Right kidney (tissue), 9 donors: ENCODE measurements at places on chromosomes 12 and 14.

- no peak for DNase-seq
These were observed 36.6 kb downstream of the SLC16A7 start for GRCh38 chr12:59632408-59632807.

GRCh38 chr12:112750971-112751370, 40.6 kb upstream of the RPH3A start:
- DNase-seq, result no peak

- no peak for DNase-seq
These were observed 195.7 kb upstream of the NEDD1 start for GRCh38 chr12:96711364-96711763.

DNA sequence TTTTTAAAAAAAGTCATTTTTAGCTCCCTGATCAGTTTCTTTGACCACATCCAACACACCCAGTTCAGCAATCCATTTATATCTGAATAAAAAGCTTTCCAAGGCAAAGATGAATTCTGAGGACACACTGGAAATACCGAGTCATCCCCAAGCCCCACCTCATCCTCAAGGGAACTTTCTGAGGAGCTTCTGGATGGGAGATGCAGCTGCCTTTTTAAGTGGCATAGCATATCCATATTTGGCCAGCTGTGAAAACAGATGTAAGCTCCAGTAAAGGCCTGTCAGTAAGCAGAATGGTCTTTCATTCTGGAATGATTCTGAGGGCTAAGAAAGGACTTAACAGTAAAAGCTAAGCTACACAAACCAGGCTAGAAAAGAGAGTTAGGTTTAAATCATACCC, 18.4 kb downstream of the ZFYVE1 start:
- no peak for DNase-seq

DNA sequence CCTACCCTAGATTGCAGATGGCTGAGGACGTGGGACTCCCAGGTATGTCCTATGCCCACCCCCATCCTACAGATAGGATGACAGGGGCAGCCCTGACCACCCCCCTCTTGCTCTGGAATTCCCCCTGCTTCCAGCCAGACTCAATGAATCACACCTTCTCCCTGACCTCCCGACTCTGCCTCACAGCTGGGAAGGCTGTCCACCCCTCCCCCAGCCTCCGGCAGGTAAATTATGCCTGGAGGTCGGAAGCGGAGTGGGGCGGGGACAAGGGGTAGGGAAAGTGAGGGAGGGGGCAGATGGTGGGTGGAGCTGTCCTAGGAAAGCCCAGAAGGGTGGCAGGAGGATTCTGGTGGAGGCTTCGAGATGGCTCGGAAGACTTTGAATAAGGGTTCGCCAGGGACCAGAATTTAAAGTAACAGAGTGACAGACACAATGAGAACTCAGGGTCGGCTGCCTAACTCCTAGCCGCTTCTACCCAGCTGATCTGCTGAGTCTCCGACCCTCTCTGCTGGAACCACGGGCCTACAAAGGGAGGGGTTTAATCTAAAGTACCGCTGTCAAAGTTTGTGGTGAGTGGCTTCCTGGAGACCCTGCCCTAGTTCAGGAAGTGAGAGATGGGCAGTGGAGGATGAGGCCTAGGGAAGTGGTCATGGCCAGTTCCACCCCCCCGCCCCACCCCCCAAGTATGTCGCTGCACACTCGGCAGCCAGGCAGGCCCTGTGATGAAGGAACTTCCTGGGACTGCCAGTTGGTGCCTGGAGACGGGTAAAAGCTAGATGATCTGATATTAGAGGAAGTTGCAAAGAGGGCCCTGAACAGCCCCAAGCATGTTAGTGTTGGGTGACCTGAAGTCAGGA, 4.2 kb downstream of the PLEKHG3 start:
- DNase-seq, result no peak

- DNase-seq, result no peak
These were observed 139.6 kb downstream of the PRKCH start for GRCh38 chr14:61460718-61461611.

DNA sequence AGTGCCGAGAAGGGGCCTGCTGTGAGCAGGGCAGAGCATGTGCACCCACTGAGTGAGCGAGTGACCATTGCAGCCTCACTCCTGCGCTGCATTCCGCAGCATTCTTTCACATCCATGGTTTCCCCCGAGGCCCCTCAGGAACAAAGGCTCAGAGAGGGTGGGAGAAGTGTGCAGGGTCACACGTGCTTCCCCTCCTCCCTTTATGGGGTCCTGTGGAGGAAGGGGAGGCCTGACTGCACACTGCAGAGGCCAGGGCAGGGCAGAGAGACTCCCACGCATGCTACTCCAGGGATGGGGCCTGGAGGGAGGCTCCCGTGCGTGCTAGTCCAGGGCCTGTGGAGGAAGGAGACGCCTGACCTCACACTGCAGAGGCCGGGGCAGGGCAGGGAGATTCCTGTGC, 63.2 kb downstream of the DIO3 start:
- DNase-seq, result peak; percentile 34

GRCh38 chr14:91755570-91756295, 23.8 kb upstream of the CATSPERB start:
- DNase-seq, result no peak

DNA sequence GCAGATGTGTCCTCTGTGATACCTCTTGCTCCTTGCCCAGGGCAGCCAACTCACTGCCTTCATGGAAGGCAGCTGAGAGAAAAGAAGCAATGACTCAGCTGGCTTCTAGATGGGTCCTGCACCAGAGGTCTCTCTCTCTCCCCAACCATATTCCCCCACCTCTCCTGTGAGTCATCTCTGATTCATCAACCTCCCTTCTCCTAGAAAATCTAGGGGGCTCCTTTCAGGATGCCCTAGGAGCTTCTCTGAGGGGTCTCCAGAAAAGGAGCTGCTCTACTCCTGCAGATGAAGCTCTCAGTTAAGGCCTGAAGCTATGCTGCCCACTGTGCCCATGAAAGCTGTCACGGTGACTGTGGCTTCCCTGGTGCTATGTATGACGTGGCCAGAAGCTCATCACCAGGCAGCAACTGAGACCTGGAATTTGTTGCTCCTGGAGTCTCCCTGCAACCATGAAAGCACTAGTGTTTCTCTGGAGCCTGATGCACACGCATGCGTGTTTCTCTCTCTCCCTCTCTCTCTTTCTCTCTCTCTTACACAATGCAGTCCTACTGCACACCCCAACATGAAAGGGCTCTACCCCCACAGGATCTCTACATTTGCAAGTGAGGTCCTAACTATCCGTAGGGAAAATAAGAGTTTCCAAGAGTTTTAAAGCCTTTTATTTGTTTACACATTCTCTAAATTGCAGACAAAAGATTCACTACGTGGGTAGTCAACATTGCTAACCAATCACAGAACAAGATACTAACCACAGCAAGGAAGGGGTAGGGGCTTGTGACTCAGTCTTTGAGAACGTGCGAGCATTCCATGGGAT, 285.3 kb downstream of the DPF3 start:
- DNase-seq, result no peak

GRCh38 chr12:111773801-111774551, 7.2 kb downstream of the ALDH2 start:
- no peak for DNase-seq

DNA sequence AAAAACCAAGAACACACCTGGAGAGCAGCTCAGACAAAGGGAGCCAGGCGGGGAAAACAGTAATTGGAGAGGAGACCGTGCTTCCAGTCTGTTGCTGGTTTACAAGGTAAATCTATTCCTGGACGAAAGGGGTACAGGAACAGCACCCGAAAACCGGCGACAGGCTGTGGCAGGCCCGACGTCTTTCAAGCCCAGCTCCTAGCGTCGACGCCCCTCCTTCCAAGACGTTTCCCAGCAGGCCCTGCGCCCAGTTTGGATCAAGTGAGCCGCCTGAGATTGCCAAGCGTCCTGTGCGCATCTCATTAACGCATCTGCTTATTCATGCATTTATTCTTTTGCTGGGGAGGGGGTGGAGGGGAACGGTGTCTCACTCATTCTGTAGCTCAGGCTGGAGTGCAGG, 1.4 kb downstream of the C12orf56 start:
- no peak for DNase-seq

- no peak for DNase-seq
These were observed 15.6 kb downstream of the PTGDR start for GRCh38 chr14:52283099-52283498.

- no peak for DNase-seq
These were observed 4.9 kb upstream of the NRL start for GRCh38 chr14:24119691-24120090.

- no peak for DNase-seq
These were observed 28.5 kb downstream of the TRAFD1 start for GRCh38 chr12:112153893-112154219.

DNA sequence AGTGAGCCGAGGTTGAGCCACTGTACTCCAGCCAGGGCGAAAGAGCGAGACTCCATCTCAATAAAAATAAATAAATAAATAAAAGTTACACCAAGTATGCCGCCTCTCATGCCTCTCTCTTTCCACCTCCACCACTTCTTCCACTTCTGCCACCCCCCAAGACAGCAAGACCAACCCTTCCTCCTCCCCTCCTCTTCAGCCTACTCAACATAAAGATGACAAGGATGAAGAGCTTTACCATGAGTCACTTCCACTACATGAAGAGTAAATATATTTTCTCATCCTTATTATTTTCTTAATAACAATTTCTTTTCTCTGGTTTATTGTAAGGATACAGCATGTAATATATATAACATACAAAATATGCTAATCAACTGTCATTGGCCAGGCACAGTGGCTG, 3.6 kb upstream of the TMED2 start:
- DNase-seq, result no peak

DNA sequence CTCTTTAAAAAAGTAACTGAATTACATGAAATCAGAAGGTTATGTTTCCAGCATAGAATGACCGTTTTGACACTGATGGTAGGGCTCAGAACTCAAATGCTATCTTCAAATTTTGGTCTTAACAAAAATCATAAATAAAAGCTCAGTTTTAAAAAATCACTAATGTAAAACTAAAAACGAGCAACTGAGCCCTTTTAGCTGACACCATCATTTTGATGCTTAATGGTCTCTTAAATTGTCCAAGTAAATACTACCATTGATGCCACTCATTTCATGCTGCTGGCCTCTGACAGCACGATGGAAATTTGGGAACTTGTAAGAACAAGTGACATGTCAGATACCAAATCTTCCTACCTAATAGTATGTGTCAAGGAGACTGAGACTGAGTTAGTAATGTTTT, 205.0 kb downstream of the AKAP6 start:
- DNase-seq, result no peak

GRCh38 chr12:100105661-100106060, 37.0 kb downstream of the BLTP3B start:
- DNase-seq, result no peak

- DNase-seq, result no peak
These were observed 5.7 kb upstream of the CAND1 start for GRCh38 chr12:67263471-67263870.

DNA sequence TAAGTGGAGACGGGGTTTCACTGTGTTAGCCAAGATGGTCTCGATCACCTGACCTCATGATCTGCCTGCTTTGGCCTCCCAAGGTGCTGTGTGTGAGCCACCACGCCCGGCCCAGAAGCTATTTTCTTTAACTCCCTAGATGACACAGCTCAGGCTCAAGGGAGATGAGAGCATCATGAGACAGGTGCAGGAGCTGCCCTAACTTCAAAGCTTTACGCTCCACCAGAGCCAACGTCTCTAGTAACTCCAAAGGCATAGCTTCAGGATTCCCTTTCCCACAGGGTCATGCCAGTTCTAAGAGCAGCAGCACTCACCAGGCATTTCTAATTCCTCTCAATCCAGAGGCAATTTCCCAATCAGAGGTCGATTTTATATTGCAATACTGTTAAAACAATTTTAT, 21.0 kb downstream of the NDUFA12 start:
- DNase-seq, result no peak

GRCh38 chr12:88784166-88784565, 203.9 kb upstream of the KITLG start:
- no peak for DNase-seq

- no peak for DNase-seq
These were observed 43.2 kb downstream of the IRAK3 start for GRCh38 chr12:66232263-66232662.

DNA sequence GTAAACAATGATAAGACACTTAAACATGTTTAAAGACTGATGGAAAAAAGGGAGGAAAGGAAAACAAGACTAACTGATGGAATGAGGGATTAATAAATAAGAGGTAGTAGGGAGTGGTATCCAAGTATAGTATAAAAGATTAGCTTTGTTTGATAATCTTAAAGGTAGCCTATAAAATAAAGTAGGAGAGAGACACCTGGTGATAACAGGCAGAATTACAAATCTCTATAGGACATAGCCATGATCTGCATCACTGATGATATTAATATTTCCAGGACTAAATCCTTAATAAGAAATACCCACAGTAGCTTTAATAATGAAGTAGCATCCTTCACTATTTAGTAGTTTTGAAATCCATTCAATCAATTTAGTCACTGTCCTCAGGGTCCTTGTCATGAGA, 30.4 kb downstream of the DLGAP5 start:
- peak; percentile 3 for DNase-seq

DNA sequence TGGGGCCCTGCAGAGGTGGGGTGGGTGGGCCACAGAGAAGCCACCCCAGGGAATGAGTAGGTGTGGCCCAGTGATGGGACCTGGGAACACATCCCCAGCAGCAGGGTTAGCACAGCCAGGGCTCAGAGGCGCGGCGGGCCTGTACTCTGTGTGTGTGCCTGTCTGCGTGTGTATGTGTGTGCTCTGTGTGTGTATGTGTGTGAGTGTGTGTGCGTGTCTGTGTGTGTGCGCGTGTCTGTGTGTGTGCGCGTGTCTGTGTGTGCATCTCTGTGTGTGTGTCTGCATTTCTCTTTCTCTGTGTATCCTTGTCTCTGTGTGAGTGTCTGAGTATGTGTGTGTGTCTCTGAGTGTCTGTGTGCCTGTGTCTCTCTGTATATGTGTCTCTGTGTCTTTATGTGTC, 26.1 kb downstream of the KIF26A start:
- DNase-seq, result no peak
